ENCODE measurements at places on chromosomes 1 and 21.

DNA sequence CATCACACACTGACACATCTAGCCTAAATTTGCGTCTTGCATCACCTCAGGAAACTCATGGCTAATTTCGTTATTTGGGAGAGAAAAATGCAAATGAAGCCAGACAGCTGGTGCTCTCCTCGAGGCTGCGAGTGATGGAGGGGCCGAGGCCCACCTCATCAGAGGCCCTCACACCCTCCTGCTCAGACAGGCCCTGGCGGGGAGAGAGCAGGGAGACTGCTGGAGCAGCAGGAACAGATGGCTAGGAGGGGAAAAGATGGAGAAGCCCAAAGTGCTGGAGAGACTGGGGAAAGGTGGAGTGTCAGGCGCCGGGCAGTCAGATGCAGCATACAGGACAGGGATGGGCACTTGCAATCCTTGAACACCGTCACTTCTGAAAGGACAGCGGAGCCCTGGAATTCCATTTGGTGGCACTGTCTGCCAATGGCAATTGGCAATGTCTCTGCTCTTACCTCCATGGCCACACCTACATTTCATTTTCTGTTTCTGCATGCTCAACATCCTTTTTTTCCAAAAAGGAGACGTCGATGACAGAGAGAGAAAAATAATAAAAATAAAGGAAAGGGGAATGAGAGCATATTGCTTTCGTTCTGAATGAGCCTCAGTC, 286.2 kb downstream of the SPATA17 start:
- DNase-seq, result no peak

GRCh38 chr1:43566382-43567044, 35.8 kb downstream of the PTPRF start:
- DNase-seq, result no peak

DNA sequence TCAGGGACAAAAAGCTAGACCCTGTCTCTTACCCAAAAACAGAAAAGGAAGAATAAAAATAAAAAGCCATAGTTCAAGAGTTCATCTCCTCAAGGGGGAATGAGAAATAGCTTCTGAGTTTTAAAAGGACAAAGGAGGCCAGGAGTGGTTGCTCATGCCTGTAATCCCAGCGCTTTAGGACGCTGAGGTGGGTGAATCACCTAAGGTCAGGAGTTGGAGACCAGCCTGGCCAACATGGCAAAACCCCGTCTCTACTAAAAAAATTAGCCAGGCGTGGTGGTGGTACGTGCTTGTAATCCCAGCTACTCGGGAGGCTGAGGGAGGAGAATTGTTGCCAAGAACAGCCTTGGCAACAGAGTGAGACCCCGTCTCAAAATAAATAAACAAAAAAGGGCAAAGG, 38.6 kb upstream of the CPLANE2 start:
- DNase-seq, result no peak

DNA sequence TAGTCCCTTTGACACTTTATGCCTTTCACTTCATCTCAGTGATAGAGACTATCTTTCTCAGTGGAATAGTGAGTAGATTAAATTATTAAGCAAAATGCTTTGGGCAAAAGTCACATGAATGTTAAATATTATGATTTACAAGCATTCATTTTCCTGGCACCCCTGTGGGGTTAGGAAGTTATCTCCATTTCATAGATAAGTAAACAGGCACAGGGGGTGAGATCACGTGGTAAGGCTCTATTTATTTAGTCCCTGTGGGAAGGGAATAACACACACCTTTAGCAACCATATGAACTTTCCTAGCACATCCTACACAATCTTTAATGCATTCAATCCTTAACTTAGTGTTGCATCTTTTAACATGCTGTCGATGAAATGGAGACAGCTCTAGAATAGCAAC, 12.3 kb downstream of the PSMB2 start:
- no peak for DNase-seq

DNA sequence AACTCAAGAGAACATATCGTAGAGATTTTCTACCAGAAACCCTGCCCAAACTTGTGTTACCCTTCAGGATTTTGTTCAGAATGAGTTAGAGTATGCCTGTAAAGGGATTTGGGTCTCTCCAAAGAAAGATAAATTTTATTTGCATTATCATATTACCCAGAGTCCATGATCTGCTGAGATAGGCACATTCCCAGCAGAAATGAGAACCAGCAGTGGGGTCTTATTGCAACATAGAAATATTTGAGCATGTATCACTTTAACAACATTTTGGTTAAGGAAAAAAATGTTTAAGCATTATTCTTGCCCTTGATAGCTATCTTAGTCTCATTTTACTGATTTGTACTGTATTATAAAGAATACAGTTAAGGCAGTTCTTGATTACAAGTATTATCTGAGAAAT, 10.6 kb downstream of the VCAM1 start:
- DNase-seq, result no peak

- no peak for DNase-seq
Measured at GRCh38 chr21:45747802-45748445, 104.4 kb downstream of the PCBP3 start.

GRCh38 chr1:17355898-17356297, 16.1 kb upstream of the PADI6 start:
- no peak for DNase-seq

DNA sequence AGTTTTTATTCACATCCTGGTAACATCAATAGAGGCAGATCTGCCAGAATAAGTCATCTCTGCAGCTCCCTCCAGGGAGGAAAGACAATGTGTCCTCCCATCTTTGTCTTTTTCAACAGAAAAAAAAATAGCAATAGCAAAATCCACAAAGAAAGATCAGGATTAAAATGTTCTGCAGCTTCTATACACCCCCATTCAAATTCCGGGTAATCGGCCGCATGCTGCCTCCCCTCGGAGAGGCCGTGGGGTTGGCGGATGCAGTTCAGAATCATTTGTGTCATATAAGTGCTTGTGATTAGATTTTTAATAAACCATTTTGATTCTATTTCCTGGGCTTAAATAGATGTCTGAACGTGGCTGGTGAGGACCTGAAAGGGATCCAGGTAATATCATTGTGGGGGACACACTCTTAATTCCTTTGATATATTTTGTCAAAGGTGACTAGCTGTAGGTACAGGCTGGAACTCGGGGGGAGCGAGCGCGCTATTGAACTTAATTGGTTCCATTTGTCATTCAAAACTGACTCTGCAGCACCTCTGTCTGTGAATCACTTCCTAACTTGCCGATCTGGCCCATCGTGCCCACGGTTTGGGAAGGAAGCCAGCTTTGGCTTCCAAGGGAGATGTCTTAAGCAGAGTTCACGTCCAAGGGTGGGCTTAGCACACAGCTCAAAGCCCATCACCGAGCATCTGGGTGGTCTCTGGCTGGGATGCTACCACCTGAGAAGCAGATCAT, 85.6 kb upstream of the ARHGEF16 start:
- DNase-seq, result no peak

GRCh38 chr1:162626761-162627160, 5.5 kb upstream of the DDR2 start:
- DNase-seq, result no peak

- DNase-seq, result no peak
Measured at GRCh38 chr1:39850606-39851216, 32.6 kb downstream of the TRIT1 start.

- DNase-seq, result no peak
Measured at GRCh38 chr1:87202922-87203655, 125.6 kb upstream of the LMO4 start.

DNA sequence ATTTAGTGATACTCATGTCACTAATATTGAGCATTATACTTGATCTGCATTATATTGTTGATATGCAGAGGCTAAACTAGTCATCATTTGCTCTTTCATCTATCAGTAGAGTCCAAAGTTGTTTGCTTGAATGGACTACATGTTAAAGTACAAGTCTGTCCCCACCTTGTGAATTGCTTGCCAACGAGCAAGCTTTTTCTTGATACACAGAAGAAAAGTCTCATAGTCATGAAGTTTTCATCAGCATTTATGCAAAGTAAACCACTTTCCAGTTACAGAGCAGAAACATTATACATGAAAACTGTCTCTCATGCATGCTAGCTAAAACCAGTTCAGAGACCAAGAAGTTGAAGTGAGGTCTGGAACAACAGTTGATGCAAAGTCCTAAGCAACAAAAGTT, 13.0 kb downstream of the SFPQ start:
- no peak for DNase-seq

DNA sequence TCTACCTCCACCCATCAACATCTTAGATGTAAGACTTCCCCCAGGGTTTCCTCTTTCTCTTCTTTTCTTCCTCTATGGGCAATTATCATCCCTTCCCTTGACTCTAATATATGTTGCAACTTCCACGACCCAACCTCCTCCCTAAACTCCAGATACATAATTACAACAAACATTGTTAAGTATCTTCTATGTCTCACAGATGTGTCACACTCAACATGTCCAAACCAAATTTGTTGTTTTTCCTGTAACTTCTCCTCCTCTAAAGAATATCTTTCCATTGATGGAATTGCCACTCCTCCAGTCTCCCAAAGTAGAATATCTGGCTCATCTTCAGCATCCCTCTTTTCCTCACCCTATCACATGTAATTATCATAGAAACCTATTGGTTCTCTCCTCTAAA, 314.2 kb downstream of the RWDD3 start:
- DNase-seq, result no peak

GRCh38 chr1:224482619-224483018, 48.0 kb upstream of the WDR26 start:
- no peak for DNase-seq

- no peak for DNase-seq
Measured at GRCh38 chr21:37916310-37917051, at the start of gene KCNJ6. TSS of gene KCNJ6 (minus strand) at chr21:37916457. CDS start at chr21:37840682, 75,775 bp downstream.

- no peak for DNase-seq
Measured at GRCh38 chr1:159737238-159737916, 23.0 kb upstream of the CRP start.

DNA sequence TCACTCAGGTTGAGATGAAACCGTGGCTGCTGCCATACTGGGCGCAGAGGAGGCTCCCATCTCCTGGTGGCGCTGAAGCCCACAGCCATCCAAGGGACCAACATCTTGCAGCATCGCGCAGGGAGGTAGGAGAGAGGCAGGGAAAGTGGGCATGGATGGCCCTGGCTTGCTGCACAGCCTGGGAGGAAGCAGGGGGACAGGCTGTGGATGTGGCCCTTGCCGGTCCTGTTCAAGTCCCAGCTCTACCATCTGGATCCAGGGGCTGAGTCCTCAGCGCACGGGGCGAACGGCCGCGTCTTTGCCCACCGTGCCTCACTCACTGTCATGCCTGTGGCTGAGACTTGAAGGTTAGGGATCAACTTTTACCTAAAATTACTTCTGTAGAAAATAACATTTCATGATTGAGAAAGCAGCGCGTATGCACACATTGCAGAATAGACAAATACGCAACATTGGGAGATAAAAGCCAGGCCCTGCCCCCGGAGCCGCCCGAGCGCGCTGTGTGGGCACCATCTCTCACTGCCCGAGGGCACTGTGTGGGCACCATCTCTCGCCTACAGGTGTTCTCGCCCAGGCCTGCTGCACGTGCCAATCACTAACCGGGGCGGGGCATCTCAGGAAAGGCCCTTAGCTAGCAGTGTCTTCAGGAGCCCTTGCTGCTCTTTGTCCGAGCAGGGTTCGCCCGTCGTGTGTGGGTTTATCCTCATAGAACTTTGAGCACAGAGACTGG, 11.5 kb downstream of the SLX9 start:
- DNase-seq, result no peak

DNA sequence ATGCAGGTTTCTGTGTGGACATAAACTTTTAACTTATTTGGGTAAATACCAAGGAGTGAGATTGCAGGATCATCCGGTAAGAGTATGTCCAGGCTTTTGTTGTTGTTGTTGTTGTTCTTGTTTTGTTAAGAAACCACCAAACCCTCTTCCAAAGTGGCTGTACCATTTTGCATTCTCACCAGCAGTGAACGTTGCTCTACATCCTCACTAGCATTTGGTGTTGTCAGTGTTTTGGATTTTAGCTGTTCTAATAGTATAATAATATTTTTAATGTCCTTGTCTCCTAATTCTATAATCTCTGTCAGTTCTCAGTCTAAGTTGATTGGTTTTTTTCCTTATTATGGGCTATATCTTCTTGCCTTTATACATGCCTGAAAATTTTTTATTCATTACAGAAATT, 37.8 kb downstream of the TENT5C start:
- DNase-seq, result no peak

- no peak for DNase-seq
Measured at GRCh38 chr1:34684266-34684665, 70.6 kb upstream of the GJB5 start.

- no peak for DNase-seq
Measured at GRCh38 chr1:232943679-232944252, 6.6 kb upstream of the NTPCR start.

DNA sequence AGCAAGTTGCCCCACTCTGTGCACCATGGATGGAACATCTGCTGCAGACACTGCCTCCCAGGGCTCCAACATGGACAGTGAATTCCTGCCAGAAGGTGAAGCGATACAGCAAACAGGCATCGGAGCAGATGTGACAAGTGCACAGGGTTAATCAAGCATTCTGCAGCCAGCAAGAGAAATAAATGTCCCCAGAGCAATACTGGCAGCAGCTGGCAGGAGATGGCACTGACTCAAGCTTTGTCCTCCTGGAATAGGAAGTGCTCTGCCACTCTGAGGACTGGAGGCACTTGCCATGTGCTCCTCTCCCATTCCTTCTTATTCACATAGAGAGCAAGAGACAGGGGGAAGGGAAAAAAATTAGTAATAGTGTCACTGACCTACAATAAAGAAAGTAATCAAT, 402.7 kb upstream of the DAB1 start:
- no peak for DNase-seq

DNA sequence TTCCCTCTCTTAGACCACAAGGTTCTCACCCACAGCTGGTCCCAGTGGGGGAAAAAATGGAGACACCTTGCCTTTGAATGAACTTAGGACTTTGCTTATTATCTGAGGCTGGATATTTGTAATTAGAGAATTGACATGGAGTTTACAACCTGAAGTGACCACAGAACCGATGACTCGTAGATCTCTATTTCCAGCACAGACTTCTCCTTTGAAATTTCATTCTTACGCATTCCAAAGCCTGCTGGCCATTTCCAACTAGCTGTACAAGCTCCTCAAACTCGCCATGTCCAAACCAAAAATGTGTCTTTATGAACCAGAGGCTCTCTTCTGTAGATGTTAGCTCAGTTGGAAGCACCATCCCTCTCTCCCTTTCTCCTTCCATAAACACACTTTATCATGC, 12.0 kb downstream of the RAB7B start:
- no peak for DNase-seq

DNA sequence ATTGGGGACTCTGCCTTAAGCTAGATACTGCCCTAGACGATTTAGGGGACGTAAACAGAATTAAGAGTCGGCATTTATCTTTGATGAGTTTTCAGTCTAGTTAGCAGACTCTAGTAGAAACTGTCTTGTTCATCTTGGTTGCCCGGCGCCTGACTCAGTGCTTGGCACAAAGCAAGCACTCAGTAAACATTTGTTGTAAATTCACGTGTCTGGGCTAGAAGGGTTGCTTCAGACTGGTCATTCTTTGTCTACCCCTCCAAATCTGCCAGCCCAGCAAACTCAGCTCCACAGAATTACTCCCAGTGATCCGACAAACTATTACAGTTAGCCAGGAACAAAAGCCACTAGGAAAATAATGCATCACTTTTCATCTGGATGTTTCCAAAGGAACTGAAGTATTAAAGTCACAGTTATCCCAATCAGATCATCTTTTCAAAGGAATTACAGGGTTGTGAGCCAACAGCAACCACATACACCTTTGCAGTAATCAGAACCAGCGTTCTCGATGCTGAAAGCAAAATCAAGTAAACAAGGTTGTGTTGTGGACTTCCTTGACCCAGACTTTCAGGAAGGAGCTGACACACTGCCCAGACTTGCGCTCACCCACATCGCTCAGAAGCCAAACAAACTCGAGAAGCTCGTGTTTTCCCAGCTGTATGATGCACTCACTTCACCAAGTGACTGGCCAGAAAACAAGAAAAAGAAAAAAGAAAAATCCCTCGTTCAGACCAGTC, 66.5 kb upstream of the GADD45A start:
- DNase-seq, result no peak

All from activated CD4-positive, CD25-positive, alpha-beta regulatory T cell treated with anti-CD3 and anti-CD28 coated beads, Interleukin-2, amount 50 U/mL, for 16 hours (primary cell).